Choroid plexus epithelial cell (primary cell): ENCODE measurements at places on chromosomes 7 and 10.

- DNase-seq = peak; percentile 62
Observed at GRCh38 chr10:778626-779330, 89.3 kb upstream of the DIP2C start.

GRCh38 chr10:3757638-3758490 is 27.1 kb downstream of the KLF6 start:
- peak; percentile 64 for DNase-seq

DNA sequence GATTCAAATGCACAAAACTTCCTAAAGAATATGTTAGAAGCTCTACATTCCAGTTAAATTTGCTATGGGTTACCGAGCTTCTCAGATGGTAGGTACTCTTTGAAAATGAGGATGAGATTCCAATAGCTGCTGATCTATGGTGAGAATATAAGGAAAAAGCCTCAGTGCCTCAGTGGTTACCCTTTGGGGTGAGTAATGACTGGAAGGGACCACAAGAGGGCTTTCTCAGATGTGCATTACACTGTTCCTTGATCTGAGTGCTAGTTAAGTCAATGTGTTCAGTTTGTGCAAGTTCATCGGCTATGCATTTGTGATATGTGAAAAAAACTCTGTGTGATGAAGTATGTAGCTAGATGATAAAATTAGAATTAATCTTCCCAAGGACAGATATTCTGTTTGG is 3.5 kb downstream of the NRCAM start:
- peak; percentile 68 for DNase-seq

DNA sequence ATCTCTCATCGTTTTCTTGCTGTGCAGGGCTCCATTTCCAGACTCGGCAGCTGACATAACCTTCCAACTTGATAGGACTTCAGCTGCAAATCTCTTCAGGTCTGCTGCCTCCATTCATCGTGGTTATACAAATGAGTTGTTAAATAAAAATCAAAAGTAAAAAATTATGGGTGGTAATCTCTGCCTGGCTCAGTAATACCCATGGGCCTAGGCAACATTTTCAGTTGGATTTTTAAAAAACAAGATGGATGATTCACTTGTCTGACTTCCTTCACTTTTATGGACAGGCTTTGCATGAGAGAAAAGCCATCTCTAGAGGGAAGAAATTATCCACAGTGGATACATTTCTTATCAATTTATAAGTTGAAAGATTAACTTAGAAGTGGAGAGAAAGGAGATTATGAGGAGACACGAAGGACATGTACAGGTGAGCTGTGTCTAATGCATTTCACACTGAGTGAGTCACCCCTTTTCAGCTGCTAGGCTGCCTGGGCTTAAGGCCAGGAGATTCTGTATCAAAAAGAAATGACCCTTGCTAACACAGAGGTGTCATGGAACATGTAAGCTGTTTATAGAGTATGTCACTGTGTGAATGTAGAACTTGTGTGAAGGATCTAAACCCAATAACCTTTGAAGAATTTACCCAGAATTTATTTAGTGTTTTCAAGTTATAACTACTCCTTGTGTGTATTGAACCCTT is 495.1 kb downstream of the AUTS2 start:
- DNase-seq = no peak

DNA sequence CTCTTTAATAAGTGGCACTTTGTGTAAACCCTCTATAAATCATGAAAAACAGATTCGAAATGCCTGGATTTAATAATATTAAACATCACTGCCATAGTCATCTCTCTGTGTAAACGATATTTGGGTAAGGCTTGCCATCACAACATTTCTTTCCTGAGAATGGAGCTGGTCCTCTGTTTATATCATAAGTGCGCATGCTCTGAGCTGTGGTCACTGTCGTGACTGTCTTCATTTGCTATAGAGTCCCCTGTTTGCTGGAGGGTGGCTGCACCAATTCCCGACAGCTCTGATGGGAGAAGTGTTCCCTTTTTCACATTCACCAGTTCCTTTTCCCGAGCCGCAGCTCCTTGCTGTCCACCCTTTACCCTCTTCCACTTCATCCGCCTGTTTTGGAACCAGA is 50.4 kb upstream of the AGMO start:
- no peak for DNase-seq

GRCh38 chr7:157699357-157700013 is 362.7 kb downstream of the DNAJB6 start:
- no peak for DNase-seq

GRCh38 chr7:68306692-68307107 is 1291.6 kb upstream of the AUTS2 start:
- DNase-seq = no peak
